ENCODE measurements at places on chromosomes 6 and 20. TPM values are rescaled to one million over a fixed set of nuclear protein-coding genes. Genes with fewer than 3 reads are reported as not detected.
A peak's percentile ranks its signal among the peaks of the same experiment; 100 is the strongest.

The STMND1 gene
- total RNA-seq: not detected

GRCh38 chr20:53643031-53643832, 49.6 kb upstream of the ZNF217 start:
- DNase-seq: no peak

- no peak for DNase-seq
Measured at GRCh38 chr6:148140772-148141557, 201.7 kb upstream of the SASH1 start.

GRCh38 chr20:13202565-13202964, 18.5 kb upstream of the ISM1 start:
- DNase-seq: no peak

The LY86 gene
- total RNA-seq: 187 TPM

GRCh38 chr6:157075549-157076450, 247.5 kb downstream of the TMEM242 start:
- DNase-seq: no peak

DNA sequence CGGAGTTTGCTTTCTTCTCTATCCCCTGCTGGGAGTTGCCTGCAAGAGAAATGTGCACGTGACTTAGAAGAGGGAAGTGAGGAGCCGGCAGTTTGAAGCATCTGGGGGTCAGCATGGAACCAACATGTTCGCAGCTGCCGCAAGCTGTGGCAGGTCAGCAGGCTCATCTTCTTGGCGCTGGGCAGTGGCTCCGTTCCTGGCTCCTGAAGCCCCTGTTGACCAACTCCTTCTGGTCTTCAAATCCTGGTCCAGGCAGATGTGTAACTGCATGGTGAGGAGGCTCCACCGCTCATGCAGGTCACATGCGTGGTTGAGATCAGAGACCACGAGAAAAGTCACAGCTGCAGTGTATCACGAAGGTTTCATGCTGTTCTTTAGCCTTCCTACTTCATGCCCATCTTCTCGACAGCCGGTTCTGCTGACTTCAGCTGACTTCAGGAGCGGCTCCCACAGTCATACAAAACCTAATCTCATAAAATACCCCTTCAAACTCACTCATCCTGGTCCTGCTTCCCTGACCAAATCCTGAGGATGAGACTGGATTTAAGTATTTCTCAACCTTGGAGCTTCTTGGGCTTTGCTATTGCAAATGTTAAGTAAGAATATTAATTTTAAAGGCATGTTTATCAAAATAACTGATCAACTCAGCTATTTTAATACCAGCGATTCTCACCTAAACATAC, 44.9 kb upstream of the BCAS1 start:
- no peak for DNase-seq

GRCh38 chr20:56368351-56369134, 9.8 kb downstream of the FAM210B start:
- DNase-seq: no peak

The SFTA2 gene
- not detected for total RNA-seq

The OR12D3 gene
- not detected for total RNA-seq

The KCNB1 gene
- total RNA-seq: not detected

The SLC22A7 gene
- not detected for total RNA-seq

DNA sequence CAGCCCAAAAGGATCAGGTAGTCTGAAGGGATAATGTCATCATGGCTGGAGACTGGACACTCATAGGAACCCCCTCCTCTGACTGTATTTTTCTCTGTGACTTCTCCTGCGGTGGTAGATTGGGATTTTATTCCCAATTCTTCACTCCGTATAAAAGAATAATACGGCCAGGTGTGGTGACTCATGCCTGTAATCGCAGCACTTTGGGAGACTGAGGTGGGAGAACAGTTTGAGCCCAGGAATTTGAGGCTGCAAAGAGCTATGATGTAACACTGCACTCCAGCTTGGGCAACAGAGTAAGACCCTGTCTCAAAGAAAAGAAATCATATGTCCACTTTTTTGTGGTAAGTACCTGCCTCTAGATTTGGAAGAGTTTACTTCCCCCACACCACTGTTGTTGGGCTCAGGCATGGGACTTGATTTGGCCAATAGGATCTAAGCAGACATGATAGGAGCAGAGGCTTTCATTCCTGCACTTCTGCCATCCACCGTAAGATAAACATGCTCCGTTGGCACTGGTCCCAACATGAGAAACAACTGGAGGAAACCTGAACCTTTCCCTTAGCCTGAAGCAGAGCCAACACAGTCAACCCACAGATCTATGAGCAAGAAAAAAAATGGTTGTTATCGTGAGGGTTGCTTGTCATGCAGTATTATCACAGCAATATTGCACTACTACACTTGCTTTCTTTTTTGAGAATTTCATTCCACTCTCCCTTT, 82.0 kb downstream of the JPH2 start:
- DNase-seq: no peak

DNA sequence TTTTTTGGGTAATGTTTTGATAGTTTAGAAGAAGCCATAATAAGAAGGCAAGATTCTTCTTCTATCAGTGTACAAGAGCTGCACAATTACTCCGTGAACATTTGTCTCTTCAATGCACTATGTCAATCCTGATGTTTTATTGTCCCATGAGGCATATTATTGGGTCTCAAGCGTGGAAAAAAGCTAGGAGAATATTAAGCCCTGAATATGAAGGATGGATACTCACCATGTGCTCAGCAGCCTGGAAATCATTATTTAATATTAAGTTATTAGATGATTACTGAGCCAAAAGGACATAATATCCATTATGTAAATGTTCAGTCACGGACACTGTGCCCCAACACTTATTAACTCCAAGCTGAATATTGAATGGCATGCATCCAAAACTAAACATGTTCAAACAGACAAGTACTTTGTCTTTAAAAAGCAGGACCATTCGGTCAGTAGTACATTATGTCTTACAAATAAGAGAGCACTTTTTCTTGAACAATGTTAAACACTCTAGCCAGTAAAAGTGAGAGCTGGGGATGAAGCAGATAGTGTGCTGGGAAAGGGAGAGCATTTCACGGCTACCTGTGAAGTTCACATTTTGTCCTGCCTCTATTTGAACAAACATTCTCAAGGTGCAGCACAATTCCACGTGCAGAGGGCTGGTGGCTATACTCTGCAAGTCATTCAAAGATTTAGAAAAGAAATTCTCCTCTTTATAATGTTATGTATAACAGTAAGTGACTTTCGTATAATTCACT, 70.6 kb upstream of the CNR1 start:
- DNase-seq: no peak

The NR2E1 gene
- total RNA-seq: not detected

The ZNF335 gene
- 13.2 TPM for total RNA-seq

DNA sequence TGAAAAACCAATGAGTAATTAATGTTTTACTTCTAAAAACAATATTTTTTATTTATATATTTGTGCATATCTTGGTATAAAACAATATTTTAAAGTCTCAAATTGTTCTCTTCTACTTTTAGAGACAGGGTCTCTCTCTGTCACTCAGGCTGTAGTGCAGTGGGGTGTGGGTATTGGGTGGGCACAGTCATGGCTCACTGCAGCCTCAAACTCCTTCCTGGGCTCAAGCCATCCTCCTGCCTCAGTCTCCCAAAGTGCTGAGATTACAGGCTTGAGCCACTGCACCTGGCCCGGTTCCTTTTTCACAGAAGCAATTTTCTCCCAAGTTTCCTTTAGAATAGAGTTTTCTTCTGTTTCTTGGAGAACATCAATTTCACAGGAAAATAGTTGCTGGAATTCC, 102.8 kb downstream of the TMEM242 start:
- no peak for DNase-seq

The DAAM2 gene
- total RNA-seq: not detected

The SLC24A3 gene
- total RNA-seq: not detected

DNA sequence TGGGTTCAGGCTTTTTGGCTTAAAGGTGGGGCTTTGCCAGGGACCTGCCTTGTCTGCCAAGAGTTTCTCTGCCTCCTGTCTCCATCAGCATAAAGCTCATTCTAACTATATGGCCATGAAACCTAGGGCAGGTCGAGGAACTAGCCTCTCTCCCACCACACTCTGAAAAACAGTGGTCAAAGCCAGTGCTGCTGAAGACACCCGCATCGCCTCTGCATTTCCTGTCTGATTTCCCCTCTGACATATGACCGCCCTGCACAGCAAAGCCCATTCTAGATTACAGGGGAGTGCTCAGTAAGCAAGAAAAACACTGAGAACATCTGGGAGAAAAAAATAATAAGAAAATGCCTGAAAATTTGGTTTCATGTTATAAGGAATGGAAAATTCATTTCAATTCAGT, 573.6 kb downstream of the PRKN start:
- DNase-seq: no peak

- no peak for DNase-seq
Measured at GRCh38 chr20:33507461-33507860, 17.6 kb downstream of the CBFA2T2 start.

GRCh38 chr6:21596949-21597682, 3.6 kb downstream of the SOX4 start:
- peak; percentile 75 for DNase-seq

GRCh38 chr6:128731249-128732165, 151.4 kb upstream of the LAMA2 start:
- peak; percentile 41 for DNase-seq

GRCh38 chr6:103820148-103820547, 1039.6 kb downstream of the HACE1 start:
- DNase-seq: no peak

DNA sequence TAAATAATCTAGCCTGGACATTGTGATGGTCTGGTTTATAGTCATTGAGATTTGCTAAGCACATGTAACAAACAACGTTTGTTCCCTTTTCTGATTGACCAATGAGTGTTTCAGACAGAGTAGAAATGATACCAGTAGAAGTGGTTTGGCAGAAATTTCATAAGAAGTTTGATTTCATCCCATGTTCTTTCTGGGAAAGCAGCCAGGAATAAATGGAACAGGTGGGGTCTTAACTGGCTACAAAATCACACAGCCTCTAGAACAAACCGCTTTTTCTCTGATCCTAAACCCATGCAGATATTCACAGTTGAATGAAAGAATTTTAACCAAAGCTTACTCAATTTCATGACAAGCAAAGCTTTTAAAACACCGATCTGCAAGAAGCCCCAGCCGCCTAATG, 227.5 kb downstream of the UST start:
- no peak for DNase-seq

DNA sequence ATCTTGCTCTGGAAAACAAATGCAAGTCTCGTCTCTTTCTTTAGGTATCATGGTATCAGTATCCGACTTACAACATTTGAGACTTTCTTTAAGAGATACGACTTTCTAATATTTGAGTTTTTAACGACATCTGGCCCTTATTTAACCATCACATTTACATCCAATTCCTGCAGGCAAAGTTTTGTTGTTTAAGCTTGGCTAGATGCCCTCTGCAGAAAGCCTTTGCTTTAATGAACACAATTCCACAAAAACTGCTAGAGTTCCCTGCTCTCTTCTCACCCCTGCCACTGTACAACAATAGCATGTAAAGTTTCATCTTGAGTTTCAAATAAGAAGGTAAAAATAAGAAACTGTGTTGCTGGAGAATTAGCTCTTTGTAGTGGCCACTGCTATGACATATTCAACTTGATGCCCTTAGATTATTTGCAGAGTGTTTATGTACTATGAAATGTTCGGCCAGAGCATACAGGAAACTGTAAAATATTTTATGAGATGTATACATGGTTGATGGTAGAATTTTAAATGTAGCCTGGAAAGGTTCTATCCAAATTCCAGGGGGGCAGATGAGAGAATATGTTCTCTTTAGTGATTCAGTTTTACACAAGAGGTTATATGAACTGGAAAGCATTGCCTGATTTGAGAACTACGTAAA, 438.6 kb downstream of the CDC5L start:
- DNase-seq: no peak

DNA sequence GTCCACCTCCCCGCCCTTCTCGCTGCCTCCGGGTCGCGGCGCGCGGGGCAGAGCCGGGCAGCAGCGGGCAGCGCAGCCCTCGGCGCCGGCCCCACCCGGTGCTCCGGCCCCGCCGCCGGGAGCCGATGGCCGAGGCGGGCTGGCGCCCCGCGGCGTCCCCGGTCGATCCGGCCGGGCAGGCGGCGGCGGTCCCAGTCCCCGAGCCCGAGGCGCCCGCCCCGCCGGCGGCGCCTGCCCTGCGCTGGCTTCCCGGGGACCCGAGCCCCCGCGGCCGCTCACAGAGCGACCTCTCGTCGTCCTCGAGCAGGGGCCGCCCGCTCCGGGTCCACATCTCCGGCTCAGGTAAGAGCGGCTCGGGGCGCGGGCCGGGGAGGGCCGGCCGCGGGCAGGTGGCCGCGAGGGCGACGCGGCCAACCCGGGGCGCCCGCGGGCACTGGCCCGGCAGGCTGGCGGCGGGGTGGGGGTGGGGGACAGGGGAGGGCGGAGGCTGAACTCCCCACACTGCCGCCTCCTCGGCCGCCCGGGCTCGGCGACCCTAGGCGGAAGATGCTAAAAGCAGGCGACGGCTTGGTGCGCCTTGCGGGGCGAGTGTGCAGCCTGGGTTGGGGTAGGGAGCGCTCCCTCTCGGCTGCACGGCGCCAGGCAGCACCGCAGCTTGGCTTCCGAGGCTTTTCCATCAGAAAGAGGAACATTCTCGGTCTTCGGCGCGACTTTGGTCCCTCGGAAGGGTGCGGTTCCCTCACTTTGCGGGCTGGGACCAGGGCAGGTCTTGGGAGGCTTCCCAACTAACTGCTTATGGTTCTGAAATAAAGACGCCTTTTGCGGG, 25.6 kb upstream of the FUCA2 start:
- no peak for DNase-seq

GRCh38 chr6:113627480-113627879, 229.7 kb upstream of the MARCKS start:
- no peak for DNase-seq

DNA sequence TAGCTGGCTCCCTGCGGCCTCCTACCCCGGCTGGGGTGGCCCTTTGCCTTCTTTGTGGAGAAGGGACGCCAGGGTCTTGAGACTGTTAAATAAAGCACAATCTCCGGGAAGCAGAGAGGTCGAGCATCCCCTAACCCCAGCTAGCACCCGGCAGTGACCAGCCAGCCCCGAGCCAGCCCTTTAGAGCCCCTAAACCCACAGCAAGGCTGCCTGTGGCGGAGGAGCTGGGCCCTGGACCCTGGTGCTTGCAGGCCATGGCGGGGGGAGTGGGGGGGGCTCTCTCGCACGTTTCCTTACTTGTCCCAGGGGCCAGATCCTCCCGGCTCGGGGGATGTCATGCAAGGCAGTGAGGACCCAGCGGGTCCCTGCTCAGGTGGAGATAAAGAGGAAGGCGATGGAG, 49.2 kb upstream of the GATA5 start:
- DNase-seq: no peak
